ENCODE measurements at places on chromosomes 3 and 15.

DNA sequence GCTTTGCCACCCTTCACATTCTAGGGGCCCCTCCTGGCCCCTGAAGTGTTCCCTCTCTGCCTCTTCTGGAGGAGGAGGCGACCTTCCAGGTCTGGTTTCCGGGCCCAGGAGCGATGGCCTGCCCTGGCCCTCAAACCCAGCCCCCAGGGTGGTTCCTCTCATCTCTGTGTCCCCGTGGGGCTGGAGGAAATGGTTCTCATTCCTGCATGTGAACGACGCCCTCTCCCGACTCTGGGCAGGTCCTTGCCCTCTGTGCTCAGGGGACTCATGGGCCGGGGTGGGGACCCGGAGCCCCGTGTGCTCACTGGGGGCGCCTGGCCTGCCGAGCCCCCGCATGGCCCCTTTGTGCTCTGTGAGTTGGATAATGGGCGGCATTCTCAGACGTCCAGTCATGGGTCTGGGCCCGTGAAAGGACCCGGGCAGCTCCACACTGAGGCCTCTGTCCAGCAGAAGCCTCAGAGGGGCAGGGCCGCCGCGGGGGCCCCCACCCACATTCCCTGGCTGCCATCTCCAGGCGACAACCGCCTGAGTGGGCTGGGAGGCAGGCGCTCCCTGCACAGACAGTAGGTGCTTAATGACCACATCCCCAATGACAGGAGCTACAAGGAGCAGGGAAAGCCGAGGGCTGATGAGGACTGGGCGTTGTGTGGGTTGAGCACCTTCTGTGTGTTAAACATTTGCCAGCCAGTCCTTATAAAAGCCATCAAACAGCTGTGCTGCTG is 5.5 kb upstream of the PLXND1 start:
- DNase-seq = no peak

DNA sequence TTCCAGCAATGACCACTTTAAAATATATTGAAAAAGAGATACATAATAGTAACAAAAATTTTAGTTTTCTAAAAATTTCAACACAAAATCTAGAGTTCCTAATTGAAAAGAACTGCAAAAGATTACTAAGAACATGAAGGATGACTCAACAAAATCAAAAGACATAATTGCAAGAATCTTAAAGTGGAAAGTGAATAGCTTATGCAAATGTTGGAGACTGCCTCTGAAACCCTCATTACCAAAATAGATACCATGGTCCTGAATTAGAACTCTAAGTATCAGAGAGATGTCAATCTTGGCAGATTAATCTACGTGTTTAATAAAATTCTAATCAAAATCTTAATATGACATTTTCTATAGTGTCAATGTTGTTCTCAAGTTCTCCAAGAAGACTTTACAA is 60.7 kb upstream of the SGO1 start:
- no peak for DNase-seq

- DNase-seq = no peak
These were observed 1.0 kb downstream of the ACAN start for GRCh38 chr15:88804257-88804656.

GRCh38 chr3:24483873-24484272 is 10.8 kb downstream of the THRB start:
- DNase-seq = no peak

GRCh38 chr15:90686435-90687218 is 30.5 kb upstream of the BLM start:
- DNase-seq = no peak

DNA sequence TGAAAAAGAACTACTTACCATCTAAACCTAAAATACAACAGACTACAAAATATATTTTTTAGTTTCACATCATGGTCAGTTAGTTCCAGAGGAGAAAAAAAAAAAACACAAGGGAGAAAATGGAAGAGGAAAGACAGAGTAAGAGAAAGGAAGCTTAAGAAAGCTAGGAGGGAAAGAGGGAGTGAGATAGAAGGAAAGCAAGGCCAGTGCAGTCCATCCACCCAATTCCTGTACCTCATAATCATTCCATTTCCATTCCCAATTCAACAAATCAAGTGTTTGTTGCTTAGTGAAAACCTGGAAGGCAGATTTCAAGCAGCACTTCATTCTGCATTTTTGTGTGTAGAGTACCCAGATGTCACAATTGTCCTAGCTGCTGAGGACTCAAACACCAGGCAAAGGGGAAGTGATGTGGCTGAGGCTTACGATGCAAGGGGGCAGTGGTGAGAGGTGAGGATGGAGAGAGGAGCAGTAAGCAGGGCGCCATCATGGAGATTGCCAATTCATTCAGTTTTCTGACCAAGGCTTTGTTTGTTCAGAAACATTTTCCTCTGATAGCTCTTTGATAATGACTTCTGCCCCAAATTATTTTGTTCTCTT is 83.6 kb upstream of the GSK3B start:
- DNase-seq = peak; percentile 17

DNA sequence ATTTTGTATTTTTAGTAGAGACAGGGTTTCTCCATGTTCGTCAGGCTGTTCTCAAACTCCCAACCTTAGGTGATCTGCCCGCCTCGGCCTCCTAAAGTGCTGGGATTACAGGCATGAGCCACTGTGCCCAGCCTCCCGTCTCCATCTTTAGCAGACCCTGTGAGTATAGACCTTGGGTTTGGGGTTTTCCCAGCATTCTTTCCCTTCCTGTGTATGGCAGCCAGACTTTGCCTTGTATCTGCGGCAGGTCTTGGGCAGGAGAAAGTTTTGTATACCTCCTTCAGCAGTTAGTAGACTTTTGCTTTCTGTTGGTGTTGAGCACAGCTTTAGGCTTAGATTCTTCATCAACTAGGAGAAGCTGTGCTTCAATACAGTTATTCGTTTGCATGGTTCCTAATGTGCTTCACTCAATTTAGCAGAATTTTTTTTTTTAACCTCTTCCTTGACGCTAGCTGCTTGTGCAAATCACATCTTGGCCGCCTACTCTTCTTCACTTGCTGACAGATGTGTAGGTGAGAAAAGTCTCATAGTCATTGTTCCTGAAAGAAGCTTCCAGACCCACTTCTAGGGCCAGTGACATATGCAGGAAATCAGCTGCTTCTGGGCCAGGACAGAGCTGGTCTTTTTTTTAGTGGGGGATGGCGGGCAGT is 38.4 kb downstream of the MAP2K1 start:
- DNase-seq = no peak

- DNase-seq = no peak
These were observed 28.0 kb upstream of the SUCNR1 start for GRCh38 chr3:151845306-151845905.

GRCh38 chr3:183329543-183329942 is 76.5 kb downstream of the B3GNT5 start:
- no peak for DNase-seq

DNA sequence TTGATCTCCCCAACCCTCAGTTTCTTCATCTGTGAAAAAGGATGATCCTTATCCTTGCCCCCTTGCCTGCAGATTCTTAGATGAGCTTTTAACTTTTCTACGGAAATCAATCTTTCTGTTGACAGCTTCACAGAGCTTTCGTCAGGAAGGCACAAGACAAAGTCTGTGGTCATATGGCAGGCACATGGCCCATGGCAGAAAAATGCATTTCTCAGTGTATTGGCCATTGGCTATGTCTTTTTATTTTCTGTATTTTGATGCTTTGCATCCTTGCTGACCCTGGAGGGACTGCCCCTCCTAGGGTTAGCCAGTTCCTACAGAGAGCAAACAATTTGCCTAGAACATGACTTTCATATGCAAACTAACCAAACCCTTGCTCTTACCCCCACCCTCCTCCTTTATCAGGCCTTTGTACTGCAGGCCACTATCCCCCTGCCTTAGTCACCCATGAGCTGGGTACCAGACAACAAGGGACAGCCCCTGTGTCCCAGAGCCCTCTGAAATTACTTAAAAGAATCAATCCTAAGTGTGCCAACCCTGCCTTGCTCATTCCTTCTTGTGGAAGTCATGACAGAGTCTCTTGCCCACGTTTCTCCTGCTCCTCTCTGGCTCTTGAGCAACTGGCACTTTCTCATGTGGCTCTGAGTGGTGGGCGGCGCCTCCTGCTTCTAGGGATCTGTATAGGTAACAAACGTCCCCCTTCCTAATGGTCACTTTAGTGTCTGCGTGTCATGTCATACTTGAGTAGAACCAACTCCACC is 24.1 kb upstream of the NOX5 start:
- DNase-seq = no peak

DNA sequence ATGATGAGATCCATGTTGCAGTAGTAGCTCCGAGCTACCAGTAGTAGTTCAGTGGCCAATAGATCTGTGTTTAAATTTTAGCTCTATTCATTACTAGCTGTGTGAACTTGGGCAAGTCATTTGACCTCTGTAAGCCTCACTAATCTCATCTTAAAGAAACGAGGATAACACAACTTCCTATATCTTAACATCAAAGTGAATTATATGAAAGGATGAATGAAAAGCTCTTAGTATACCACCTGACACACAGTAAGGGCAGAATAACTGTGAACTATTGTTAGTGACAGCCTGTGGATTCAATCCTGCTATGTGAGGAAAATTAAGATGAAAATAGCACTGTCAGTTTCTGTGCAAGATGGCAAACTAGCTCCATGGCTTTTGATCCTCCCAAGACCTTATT is 114.5 kb upstream of the PHLDB2 start:
- no peak for DNase-seq

GRCh38 chr3:189947948-189948723 is 172.6 kb downstream of the P3H2 start:
- DNase-seq = peak; percentile 73

DNA sequence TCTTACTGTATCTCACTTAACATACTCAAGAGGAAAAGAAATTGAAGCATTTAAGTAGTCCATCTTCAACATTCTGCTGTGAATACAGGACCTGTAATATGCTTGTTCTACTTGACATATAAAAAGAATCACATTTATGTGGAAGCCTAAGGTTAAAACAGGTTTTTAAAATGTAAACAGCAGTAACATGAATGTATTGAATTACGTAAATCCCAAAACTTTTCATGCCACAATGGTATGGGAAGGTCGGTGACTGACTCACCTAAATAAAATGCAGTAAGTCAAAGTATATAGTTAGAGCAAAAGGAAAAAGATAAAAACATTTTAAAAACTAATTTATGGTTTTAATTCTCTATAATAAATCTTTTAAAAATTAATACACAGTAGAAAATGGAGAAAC is 115.7 kb upstream of the TJP1 start:
- peak; percentile 63 for DNase-seq

DNA sequence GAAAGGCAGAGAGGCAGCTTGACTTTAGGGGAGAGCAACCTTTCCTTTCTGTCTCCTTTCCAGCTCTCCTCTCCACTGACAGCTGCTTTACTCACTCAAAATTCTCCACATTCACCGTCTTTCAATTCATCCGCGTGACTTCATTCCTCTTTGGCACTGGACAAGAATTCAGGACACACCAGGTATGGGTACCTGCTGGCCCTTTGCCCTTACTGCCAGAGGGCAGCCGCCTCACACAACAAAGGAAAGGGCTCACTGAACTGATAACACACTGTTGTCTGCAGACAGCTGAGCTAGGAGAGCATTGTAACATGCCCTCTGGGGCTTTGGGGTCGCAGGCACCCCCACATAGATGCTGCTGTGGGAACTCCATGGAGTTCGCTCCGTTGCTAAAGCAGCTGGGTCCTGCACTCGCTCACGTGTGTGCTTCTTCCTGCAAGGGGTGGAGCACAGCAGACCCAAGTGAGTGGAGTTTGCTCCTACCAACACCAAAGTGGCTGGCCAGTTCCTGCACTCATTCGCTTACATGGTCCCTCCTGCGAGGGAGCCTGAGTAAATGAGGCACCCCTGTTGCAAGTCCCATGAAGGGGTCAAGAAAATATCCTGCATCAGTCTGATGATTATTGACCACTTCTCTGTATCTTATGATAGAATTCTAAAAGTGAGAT is 79.0 kb upstream of the SGO1 start:
- DNase-seq = peak; percentile 9

- no peak for DNase-seq
These were observed 50.2 kb upstream of the NSMCE3 start for GRCh38 chr15:29319823-29320222.

DNA sequence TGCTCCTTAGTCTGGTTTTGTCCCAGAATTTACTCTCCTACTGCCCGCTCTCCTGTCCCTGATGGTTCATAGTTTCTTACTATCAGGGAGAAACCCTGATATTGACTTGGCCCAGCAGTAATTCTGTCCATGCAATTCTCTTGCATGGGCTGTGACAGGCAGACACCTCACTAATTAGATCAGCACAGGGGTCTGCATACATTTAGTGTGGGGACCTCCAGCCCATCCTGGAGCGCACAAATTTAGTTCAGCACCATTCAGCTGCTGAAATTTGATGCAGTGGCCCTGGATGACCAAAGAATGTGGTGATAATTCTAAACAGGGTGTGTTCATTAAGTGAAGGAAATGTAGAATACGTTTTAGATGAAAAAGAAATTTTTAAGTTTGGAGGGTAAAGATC is 555.5 kb upstream of the TBL1XR1 start:
- DNase-seq = no peak

DNA sequence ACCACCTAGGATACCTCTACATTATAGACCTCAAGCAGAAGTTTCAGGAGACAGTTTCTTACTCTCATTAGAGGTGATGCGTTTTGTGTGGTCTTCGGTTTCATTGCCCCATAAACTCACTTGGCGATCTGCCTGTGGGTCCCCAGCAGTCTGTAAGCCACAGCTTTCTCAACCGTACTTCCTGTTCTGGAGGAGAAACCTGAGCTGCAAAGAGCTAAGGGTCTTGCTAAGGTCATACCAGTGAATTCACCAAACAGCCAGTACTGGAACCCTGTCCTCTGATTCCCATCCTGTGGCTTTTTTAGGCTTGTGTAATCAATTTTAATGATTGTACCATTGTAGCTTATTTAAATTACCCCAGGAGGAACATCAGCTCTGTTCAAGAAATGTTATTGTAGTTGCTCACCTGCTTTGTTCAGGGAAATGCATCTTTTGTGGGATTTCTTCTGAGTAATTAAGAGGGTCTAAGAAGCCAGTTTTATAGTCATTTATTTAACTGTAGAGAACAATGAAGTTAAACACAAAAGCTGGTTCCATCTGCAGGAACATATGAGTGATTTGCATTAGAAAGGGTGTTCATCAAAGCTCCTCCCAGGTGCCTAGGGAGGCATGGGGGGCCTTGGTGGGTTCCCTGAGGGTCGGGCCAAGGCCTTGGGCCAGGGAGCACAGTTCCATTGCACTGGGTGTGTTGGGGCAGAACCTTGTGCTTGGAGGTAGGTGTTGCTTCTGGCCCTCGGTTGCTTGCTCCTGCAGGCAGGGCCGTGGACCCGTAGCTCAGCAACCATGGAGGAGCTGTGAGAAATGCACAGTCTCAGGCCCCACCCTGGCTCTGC is 69.6 kb downstream of the APBA2 start:
- DNase-seq = no peak

GRCh38 chr15:56244811-56245576 is 1.3 kb upstream of the RFX7 start:
- DNase-seq = no peak
